Activated naive CD8-positive, alpha-beta T cell treated with anti-CD3 and anti-CD28 coated beads, Interleukin-2, amount 10 ng/mL, durations not matched to agents 7 days and 5 days (primary cell): ENCODE measurements at places on chromosomes 5 and 9.

DNA sequence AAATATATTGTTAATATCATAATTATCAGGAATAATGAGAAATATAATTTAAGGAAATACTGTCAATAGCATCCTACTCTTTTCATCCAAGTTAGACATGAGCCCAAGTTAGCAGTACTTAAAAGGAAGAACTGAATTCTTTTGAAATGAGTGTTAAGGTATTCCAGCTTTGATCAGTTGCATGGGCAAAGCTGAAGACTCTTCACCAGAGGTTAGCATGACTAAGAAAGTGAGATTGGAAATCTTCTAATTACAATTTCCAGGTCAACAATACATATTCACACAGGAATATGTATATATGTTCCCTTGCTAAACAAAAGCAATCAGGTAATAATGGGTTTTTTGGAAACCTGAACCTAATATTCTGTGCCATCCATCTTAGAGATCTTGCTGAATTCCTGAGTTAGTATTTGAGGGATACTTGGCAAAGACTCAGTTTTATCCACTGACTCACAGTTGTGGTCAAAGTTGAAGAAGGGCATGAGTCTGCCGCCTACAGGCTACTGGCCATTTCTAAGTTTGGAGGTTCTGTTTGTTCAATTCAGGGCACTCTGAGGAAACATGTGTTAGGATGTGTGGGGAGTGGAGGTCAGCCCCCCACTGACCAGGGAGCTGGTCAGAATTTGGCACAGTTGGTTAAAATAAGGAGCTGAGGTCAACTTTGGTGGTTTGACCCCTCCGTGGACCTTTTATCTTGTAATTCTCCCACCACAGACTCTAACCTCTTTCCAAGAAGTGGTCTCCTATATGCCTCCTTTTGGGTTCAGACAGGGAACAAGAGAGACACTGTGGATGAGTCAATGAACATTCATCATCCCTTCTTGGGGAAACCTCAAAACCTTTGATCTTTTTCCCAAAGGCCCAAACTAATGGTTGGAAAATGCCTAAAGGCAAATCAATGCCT lies 118.3 kb downstream of the PIK3R1 start:
- DNase-seq, result no peak
- no peak overlapping the region for H3K4me3 ChIP-seq
- peaks cover under 1% of the 10 kb centered on the region for H3K27me3 ChIP-seq
- peaks cover 17% of the 10 kb centered on the region for H3K4me1 ChIP-seq
- H3K27ac ChIP-seq, result no peak overlapping the region

DNA sequence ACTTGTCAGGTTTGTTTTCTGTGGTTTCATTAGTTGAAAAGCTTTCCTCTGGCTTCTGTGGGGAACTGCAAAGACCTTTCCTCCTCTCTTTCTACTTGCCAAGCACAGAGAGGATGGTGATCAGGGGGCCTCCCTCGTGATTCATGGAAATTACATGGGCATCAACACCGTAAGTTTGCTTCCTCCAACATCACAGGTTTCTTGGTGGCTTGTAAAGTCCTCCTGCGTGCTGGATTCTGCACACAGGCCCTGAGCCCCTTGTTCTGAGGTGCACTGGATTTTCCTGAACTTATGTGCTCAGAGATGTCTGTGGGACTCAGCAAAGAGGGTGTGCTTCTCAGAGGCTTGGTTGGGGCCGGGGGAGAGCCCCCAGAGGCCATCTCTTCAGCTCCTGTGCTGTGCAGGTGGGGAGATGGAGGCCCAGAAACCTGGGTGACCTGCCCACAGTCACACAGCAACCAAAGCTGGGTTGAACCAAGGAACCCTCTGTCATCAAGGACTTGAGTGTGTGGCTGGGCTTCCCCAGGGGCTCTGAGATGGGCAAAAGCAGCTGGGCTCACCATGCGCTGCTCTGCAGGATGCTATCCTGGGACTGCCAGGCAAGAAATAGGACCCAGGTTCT lies 36.5 kb downstream of the RGS3 start:
- peaks cover 20% of the 10 kb centered on the region for H3K4me1 ChIP-seq
- DNase-seq, result no peak
- H3K4me3 ChIP-seq, result peak overlapping the region; percentile 39

GRCh38 chr9:18457510-18457909 lies 16.4 kb upstream of the ADAMTSL1 start:
- no peaks in the 10 kb centered on the region for H3K4me1 ChIP-seq
- H3K36me3 ChIP-seq, result no peaks in the 10 kb centered on the region
- H3K4me3 ChIP-seq, result no peak overlapping the region
- no peak for DNase-seq
- H3K27ac ChIP-seq, result no peak overlapping the region

DNA sequence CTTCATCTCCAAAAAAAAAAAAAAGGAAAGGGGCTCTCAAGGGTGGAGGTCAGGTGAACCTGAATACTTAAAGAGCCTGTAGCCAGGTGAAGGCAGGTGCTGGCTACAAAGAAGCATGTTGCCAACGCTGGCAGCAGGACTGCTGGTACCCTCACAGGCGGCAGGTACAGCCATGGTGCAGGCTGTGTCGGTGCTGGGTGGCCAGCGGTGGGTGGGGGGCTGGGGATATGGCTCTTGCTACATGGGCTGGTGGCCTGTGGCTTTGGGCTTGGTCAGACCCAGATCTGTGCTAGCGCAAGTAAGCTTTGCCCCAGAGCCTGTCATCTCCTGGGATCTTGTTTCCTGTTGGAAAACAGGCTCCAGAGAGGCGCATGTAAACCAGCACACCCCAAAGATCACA lies 86.3 kb upstream of the PHYKPL start:
- H3K4me3 ChIP-seq, result no peak overlapping the region
- H3K36me3 ChIP-seq, result no peaks in the 10 kb centered on the region
- no peak overlapping the region for H3K27ac ChIP-seq
- peaks cover 4% of the 10 kb centered on the region for H3K27me3 ChIP-seq
- no peak for DNase-seq

DNA sequence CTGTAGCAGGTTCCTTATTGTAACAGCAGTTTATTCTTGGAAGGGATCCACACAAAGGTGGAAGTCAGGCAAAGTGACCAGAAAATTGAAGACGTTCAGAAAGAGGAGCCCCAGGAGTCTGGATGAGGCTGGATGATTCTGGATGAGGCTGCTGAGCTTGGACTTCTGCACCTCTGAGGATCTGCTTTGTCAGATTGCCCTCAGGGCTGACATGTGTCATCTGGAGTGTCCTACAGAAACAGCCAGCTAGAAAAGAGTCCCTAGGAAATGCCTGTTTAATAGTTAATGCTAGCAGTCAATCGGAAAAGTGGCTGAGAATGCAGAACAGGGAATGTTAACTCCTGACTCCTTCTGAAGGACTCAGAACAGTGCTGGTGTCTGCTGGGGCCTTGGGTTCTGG lies 236.4 kb downstream of the LRRC70 start:
- H3K27ac ChIP-seq, result no peak overlapping the region
- no peaks in the 10 kb centered on the region for H3K27me3 ChIP-seq
- no peak for DNase-seq
- no peaks in the 10 kb centered on the region for H3K36me3 ChIP-seq
- no peaks in the 10 kb centered on the region for H3K4me1 ChIP-seq

DNA sequence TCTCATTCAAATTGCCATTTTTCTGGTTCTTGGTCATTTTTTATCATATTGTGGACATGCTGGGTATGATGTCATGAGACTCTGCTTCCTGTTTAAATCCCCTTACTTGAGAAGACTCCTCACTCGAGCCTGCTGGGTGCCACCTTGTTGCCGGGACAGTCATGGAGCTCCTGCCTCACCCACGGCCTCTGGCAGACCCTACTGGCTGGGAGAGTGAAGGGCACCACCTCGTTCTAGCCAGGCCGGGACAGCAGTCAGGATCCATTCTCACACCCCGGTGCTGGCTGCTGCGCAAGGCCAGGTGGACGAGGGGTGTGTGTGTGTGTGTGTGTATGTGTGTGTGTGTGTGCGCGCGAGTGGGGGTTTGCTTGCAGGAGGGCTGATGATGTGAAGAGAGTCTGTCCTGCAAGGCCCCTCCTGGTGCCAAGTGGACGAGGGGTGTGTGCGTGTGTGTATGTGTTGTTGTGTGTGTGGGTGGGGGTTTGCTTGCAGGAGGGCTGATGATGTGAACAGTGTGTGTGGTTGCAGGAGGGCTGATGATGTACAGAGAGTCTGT lies 4.4 kb downstream of the CEP72 start:
- H3K4me1 ChIP-seq, result peaks cover 23% of the 10 kb centered on the region
- H3K27ac ChIP-seq, result no peak overlapping the region
- H3K4me3 ChIP-seq, result no peak overlapping the region
- H3K27me3 ChIP-seq, result no peaks in the 10 kb centered on the region
- DNase-seq, result no peak
- peaks cover 31% of the 10 kb centered on the region for H3K36me3 ChIP-seq

- no peaks in the 10 kb centered on the region for H3K36me3 ChIP-seq
- no peak overlapping the region for H3K27ac ChIP-seq
- peaks cover 1% of the 10 kb centered on the region for H3K4me1 ChIP-seq
- no peak overlapping the region for H3K4me3 ChIP-seq
Observed at GRCh38 chr5:160978944-160979343, 126.9 kb upstream of the ATP10B start.

GRCh38 chr5:136776022-136776927 lies 410.9 kb upstream of the TRPC7 start:
- H3K4me1 ChIP-seq, result no peaks in the 10 kb centered on the region
- no peaks in the 10 kb centered on the region for H3K27me3 ChIP-seq
- H3K27ac ChIP-seq, result no peak overlapping the region
- no peak overlapping the region for H3K4me3 ChIP-seq
- no peaks in the 10 kb centered on the region for H3K36me3 ChIP-seq

GRCh38 chr5:101539315-101539714 lies 636.2 kb upstream of the ST8SIA4 start:
- no peaks in the 10 kb centered on the region for H3K36me3 ChIP-seq
- DNase-seq, result no peak
- no peak overlapping the region for H3K27ac ChIP-seq

GRCh38 chr5:19534751-19535150 lies 453.2 kb downstream of the CDH18 start:
- DNase-seq, result no peak
- H3K4me1 ChIP-seq, result no peaks in the 10 kb centered on the region
- no peaks in the 10 kb centered on the region for H3K36me3 ChIP-seq
- H3K27ac ChIP-seq, result no peak overlapping the region
- H3K4me3 ChIP-seq, result no peak overlapping the region

- no peak overlapping the region for H3K27ac ChIP-seq
- no peak overlapping the region for H3K4me3 ChIP-seq
- no peak for DNase-seq
Observed at GRCh38 chr5:131521252-131521651, 113.8 kb downstream of the RAPGEF6 start.

DNA sequence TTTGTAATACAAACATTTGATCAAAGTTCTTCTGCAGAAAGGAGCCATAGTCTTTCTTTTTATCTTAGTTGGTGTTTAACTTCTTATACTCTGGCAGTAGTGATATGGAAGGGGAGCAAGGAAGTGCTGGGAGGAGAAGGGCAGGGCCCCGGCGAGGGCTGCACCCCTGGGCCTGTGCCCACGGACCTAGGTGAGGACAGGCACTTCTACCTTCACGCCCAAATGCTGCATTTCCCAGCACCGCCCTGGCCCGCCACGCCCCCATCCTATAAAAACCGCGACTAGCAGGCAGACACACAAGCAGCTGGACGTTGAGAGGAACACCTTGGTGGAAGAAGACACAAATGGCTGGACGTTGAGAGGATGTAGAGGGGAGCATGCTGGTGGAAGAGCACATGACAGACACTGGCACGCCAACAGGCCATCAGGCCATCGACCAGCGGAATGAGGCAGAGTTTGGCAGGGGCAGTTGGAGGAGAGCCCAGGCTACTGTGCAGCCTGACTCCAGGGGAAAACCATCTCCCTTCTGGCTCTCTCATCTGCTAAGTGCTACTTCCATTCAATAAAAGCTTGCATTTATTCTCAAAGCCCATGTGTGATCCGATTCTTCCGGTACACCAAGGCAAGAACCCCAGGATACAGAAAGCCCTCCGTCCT lies 81.5 kb upstream of the C9orf72 start:
- DNase-seq, result no peak
- H3K4me3 ChIP-seq, result no peak overlapping the region
- H3K4me1 ChIP-seq, result no peaks in the 10 kb centered on the region
- H3K36me3 ChIP-seq, result no peaks in the 10 kb centered on the region

DNA sequence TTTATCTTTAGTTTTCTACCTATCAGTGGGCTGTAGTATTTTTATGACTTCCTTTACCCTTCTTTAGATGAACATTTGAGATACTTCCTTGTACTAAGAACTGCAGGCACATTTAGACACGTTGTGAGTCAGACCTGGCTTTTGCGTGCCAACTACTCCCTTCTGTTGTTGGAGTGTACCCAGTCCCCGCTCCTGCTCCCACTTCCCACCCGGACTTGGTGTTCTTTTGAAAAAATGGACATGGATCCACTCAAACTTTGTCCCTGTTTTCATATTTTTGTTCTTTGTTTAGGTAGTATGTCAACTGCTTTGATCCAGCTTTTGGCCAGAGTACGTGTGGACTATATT lies 60.7 kb downstream of the PARP8 start:
- no peaks in the 10 kb centered on the region for H3K27me3 ChIP-seq
- peak overlapping the region; percentile 79 for H3K27ac ChIP-seq

DNA sequence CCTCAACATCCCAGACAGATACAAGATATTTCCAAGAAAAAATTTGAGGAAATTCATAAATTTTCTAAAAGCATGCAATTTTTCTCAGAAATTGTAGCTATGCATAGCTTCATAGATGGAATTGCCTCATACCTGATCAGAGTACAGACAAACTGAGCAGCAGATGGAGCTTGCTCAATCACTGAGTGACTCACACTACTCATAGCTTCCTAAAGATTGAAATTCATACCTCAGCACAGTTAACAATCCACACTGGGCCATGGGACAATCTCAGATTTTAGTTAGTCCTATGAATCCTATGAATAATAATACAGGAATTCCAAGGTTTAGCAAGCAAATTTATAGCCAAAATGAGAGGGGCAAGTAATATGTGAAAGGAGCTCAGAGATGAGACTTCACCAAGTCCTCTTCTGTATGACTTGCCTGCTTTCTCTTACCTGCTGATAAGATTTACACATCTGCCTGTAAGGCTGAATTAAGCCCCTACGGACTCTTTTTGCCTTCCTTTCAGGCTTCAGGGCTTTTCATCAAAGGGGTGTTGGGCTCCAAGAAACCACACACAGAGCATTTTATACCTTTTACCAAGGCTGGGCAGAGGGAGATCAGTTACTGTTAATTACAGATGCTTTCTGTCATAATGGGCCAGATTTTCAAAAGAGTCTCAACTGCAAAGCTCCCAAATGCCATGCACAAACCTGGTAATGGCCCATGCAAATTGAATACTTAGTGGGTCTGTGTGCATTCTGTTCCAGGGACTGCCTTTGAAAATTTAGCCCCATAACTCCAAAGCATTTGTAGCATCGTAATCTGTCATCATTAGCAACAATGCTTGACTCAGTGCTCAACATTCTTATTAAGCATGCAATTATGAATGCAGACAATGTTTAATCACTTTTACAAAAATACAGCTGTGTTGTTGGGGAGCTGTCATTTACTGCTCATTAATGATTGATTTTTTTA lies 439.3 kb downstream of the DTWD2 start:
- no peak for DNase-seq
- no peaks in the 10 kb centered on the region for H3K27me3 ChIP-seq
- H3K36me3 ChIP-seq, result no peaks in the 10 kb centered on the region
- H3K27ac ChIP-seq, result no peak overlapping the region
- no peak overlapping the region for H3K4me3 ChIP-seq

- peaks cover 7% of the 10 kb centered on the region for H3K27me3 ChIP-seq
- DNase-seq, result no peak
- no peaks in the 10 kb centered on the region for H3K4me1 ChIP-seq
- no peaks in the 10 kb centered on the region for H3K36me3 ChIP-seq
Observed at GRCh38 chr5:68167195-68167651, 48.3 kb upstream of the PIK3R1 start.
